ENCODE measurements at places on chromosomes 5 and 9. TPM values are rescaled to one million over a fixed set of nuclear protein-coding genes. Genes with fewer than 3 reads are reported as not detected.

GRCh38 chr9:21110708-21111576, 30.7 kb downstream of the IFNW1 start:
- DNase-seq = peak; percentile 74

DNA sequence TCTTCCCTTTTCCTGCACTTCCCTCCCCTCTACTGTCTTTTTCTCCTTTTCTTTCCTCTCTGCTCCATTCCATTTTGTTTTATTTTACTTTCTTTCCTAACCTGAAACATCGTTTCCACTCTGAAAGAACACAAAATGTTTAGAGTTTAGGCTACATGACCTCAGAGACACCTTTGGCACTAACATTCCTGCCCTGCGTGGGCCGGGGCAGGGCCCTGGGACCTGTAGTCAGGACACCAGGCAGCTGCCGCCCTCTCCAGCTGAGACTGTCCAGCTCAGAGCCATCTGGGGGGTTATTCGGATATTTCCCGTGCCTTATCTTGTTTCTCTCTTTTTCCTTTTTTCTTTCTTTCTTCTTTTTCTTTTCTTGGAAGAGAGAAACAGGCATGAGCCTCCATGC, 58.3 kb upstream of the ERCC6L2 start:
- no peak for DNase-seq

DNA sequence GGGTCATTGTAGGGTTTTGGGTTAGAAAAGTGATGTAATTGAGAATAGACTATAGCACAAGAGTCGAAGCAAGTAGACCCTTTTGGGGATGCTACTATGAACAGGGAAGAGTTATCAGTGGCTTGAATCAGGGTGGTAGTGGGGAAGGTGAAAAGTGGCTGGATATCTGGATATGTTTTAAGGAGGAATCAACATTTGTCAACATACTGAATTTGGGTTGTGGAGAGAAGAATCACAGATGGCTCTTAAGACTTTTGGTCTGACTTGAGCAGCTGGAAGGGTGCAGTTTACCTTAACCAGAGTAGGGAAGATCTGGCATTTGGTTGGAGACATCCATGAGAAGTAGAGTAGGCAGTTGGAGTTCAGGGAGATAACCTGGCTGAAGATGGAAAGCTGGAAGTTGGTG, 38.5 kb upstream of the FCHO2 start:
- peak; percentile 13 for DNase-seq

DNA sequence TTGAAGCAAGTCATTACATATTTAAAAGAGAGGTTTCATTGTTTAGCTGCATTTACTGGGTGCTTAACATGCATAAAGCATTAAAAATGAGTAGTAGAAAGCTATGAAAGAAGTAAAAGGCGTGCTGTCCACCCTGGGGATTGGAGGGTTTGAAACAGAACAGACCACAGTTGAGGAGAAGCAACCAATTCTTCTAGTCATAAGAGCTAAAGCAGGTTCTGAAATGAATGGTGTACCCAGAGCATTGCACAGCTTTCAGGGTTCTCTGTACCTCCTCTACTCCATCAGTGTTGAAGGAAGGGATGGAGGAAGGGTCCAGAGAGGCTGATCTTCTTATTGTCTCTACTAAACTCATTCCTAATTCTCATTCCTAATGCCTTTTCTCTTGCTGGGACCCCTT, 68.9 kb downstream of the SH3RF2 start:
- DNase-seq = no peak

DNA sequence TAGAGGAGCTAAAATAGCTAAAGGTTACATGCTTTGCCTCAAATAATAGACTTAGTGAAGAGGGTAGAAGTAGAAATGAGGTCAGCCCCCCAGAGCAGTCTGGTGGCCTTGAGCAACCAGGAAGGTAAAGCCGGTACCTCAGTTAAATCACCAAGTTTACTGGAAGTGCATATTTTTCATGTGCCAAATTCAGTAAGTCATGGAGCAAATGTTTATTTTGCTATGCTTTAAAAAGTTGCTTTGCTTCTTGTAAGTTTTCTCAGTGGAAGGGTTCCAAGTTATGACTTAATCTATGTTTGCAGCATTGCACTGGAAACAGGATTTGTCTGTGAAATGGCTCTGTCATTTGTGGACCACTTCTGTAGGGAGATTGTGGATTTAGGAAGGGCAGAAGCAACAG, 256.7 kb downstream of the ARRDC3 start:
- peak; percentile 82 for DNase-seq

DNA sequence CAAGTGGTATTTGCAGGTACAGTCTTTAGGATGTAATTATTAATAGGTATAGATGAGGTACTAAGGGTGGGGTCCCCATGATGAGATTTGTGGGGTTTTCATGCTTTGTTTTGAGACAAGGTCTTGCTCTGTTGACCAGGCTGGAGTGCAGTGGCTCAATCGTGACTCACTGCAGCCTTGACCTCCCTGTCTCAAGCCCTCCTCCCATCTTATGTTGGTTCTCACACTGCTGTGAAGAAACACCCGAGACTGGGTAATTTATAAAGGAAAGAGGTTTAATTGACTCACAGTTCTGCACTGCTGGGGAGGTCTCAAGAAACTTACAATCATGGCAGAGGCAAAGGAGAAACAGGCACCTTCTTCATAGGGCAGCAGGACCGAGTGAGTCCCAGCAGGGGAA, 217.5 kb downstream of the CDK5RAP2 start:
- peak; percentile 24 for DNase-seq

- no peak for DNase-seq
Observed at GRCh38 chr5:35554016-35554415, 63.6 kb upstream of the SPEF2 start.

Gene F2RL1
- 125 TPM for total RNA-seq

DNA sequence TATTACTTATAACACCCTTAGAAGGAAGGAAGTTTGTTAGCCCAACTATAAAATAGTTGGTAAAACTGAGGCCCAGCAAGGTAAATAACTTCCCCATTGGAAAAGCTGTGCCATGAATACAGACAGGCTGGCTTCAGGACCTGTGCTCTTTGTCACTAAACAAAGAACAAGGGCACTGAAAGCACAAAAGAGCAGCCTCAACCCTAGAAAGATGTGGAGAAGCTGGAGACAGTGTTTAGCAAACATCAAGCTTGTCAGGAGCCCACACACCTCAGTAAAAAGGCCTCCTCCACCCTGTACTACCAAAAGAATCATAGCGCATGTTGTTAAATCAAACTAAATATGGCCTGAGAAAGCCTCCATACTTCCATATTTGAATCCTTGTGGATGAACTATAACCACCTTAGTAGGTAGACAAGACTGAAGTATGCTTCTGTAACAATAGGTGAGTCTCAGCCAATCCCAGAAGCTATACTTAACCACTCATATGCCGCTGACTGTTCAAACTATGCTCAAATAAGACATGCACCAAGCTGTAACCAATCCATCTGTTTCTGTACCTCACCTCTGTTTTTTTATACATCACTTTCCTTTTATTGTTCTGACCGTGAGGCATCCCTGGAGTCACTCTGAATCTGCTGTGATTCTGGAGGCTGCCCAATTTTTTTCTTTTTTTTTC, 18.4 kb upstream of the SCGB3A2 start:
- no peak for DNase-seq

- DNase-seq = no peak
Observed at GRCh38 chr9:8156346-8156745, 356.8 kb upstream of the DMAC1 start.

DNA sequence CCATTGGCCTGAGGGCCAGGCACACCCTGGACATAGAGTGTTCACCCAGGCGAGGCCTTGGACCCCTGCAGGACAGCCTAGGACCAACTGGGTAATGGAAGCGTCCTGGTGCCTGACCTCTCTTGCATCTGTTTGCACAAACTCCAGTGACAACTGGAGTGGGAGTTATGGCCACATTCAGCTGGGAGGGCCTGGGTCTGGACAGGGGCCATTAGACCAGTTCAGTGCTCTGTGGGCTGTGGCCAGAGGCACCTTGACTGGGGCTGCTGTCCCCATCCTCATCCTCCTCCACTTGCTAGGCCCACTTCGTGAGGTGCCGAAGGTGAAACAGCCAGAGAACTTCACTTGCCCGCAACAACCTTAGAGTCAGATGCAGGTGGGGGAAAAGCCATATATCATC, 372.7 kb upstream of the IRX1 start:
- DNase-seq = no peak

DNA sequence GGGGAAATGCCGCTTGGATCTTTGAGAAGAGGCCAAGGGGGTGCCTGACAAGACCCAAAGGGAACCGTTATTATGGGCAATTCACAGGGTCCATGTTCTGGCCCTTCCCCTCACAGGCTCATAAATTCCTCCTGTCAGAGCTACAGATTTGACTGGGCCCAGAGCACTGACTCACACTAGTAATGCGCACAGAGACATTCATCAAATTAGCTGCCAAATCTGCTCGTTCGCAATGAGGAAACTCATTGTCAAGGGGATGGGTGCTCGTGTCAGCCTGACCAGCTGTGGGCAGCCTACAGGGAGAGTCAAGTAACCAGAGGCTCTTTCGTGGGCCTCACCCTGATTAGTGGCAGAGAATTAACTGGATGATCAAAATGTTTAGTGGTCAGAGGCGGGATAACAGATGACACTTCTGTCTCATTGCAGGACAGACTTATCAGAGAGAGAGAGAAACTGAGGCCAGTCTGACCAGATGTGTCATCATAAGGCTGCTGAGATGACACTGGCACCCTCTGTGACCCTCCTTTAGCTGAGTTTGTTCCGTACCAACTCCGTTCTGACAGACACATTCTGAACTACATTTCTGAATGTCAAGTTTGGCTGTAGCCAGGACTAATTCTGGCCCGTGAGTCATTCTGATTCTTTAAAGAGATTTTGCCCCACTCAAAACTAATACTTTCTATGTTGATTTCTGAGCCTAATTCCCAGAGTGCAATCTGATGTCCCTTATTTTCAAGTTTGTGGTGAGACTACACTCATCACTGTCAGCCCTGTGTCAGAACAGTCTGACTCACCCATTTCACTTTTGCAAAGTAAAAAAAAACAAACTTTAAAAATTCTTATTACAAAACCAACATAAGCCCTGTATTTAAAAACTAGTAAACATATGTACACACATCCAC, 377.1 kb downstream of the ACTL7B start:
- DNase-seq = peak; percentile 94

DNA sequence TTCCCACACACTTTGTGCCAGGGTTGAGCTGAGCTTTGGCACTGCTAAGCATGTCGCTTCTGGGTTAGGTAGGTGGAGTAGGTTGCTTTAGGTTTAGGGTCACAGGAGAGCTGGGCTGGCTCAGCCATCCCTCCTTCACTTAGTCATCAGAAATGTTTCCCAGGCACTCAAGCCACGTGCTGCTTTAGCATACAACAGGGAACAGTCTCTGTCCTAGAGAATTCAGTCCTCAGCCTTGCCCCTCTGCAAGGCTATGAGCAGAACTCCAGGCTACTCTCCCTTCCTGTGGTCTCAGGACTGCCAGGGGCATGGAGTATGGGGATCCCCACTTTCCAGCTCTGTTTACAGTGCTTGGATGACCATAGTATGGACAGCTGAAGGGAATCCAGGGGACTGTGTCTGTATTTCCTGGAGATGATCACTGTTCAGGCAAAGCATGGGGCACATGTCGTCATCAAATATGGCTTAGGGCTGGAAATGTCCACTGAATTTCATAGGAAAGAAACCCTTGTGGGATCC, 7.5 kb upstream of the ANKRD33B start:
- peak; percentile 89 for DNase-seq

Gene PNPLA7
- 0.27 TPM for total RNA-seq

GRCh38 chr5:155307229-155307628, 293.7 kb downstream of the KIF4B start:
- no peak for DNase-seq
